ENCODE measurements at places on chromosomes 3 and 15.

DNA sequence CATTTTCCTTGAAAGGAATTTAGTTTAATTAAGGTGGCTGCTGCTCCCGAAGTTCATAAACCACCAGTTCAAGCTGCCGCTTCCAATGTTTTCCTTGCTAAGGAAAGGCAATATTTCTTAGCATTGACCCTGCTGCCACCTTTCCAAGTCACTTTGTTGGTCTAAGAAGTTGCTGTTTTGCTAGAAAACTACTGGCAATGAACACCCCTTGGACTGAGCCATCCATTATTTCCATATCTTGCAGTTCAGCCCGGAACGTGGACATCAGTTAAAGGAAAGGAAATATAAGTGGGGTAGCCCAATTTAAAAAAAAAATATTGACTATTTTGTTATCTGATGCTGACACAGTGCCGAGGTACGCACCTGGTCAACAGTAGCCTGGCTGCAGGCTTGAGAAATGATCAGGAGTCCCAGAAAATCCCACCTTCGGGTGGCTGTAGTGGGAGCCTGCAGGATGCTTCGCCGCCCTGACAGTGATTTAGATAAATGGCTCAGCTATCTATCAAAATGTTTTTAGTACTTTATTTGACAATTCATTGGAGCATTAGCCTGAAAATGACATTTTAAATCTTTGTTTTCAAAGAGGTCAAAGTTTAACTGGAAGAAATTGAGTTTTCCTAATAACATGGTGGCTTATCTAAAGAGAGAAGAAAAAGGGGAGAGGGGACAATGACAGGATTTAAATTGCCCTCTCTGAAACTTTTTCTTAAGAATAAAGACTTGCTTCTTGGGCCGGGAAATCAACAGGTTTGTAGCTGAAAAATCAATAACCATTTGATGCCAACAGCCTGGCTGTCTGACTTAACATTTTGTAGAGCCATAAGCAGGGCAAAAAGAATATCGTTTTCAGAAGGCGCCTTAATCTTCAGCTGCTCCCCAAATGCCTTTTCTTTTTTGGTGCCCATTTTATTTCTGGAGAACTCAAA is 1.6 kb downstream of the RARB start:
- DNase-seq, result no peak

- no peak for DNase-seq
Observed at GRCh38 chr3:83524901-83525300, 1433.9 kb upstream of the CADM2 start.

- no peak for DNase-seq
Observed at GRCh38 chr3:180447136-180447535, 154.8 kb upstream of the TTC14 start.

- no peak for DNase-seq
Observed at GRCh38 chr3:37680401-37680800, 181.3 kb upstream of the CTDSPL start.

- no peak for DNase-seq
Observed at GRCh38 chr3:58604031-58604430, 26.8 kb upstream of the FAM107A start.

DNA sequence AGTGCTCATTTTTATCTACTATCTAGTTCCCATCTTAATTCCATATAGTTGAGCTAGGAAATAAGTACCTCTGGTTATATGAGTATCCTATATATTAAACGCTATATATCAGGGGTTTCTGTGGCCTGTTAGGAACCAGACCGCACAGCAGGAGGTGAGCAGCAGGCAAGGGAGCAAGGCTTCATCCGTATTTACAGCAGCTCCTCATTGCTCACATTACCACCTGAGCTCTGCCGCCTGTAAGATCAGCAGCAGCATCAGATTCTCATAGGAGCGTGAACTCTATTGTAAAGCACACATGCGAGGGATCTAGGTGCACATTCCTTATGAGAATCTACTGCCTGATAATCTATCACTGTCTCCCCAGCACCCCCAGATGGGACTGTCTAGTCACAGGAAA is 23.0 kb downstream of the GSK3B start:
- DNase-seq, result no peak

DNA sequence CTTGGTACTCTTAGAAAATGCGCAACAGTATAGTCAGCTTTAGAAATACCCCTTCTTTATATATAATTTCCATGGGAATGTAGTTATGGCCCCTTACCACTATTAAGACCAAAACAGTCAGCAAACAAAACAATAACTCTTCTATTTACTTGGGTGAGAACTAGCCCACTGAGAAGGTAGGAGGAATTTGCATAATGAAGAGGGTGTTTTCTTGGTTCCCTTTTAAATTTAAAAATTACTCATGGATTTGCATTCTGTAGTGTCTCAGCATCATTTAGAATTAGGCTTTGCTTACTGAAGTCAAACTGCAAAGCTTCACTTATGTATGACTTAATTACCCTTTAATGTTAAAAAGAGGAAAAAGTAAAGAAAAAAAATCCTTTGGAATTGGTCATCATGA is 350.8 kb downstream of the PTPRG start:
- no peak for DNase-seq
